Coronary artery (tissue), 2 donors: ENCODE measurements at places on chromosomes 5 and 9.

- DNase-seq, result no peak
Observed at GRCh38 chr5:4418084-4418483, 722.0 kb upstream of the ADAMTS16 start.

DNA sequence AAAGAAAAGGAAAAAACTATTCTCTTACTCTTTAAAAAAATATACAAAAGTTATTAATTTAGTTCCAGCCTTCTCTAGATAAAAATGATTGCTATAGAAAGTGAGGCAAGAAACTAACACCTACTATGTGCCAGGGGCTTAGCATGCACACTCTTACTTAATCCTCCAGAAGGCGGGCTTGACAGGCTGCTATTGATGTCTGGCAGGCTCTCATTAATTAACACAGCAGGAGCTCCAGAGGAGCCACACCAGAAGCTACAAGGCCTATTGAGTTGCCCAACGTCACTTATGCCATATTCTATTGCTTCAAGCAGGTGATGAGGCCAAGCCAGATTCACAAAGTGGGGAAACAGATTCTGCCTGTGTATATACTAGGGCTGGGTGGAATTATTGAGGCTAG, 54.6 kb upstream of the CLINT1 start:
- DNase-seq, result no peak

DNA sequence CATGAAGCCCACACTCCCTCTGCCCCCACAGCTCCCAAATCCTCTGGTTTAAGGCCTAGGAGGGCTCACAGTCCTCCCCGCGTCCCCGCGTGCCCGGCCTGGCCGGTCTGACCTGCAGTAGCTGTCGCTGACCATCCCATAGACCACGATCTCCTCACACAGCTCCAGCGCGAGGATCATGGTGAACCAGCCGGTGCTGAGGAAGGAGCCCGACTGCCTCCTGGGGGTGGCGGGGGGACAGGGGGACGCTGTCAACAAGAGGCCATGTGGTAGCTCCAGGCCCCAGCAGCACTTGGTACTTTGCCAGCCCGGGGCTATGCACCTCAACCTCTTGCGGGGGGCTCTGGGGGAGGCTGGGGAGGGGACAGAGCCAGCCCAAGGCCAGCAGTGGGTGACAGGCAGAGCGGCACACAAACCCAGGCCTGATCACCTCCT, 7.0 kb downstream of the ST6GALNAC4 start:
- DNase-seq, result no peak

DNA sequence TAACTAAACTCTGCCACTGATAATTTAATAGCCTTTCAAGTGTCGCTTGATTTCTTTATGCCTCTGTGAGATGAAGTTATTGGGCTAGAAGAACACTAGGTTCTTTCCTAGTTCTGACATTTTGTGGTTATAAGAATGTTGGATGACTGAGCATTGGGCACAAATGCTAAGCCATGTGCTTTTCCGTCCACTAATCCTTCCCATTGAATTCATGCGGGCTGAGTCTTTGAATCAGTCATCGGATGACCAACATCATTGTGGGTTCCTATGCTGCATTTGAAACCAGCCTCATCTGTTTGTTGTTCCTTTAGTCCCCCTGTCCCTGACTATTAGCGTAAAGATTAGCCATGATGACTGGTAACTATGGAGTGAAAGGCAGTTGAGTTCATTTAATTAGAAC, 58.5 kb downstream of the ALDH1A1 start:
- DNase-seq, result no peak

DNA sequence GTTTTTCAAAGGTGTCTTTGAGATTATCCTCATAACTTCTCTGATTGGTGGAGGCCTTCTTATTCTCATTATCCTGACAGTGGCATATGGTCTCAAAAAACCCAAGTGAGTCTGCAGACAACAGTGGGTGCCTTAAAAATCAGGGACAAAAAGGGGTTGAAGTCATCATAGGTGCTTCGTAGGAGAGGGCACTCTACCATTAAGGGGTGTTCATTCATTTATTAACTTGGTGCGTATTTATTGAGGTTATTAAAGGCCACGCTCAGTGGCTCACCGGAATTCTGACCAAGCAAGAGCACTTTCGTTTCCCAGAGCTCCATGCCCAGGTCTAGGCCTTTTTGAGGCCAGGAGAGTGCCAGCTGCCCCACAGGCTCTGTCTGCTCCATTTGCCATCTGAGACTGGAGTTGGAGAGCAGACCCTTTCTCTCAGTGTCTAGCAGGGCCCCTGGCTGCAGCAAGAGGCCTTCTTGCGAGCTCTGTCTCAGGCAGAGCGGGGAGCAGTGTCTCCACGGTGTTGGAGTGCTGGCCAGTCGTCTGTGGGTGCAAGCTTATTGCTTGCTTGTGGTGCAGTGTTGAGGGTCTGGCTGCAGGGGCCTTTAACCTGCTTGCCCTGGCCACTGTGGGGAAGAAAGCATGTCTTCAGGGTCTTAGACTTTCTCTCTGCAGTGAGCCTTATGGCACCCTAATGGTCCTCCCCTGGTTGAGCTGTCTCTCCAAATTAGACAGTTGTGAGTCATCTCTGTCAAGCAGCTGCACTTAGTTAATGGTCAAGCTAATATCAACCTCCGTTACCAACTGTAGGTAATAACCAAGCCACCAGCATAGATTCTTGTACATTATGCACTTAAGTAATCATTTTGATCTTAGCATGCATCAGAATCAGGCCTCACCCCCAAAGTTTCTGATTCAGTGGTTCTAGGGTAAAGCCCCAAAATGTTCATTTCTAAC, 62.6 kb downstream of the IL31RA start:
- DNase-seq, result peak; percentile 26

DNA sequence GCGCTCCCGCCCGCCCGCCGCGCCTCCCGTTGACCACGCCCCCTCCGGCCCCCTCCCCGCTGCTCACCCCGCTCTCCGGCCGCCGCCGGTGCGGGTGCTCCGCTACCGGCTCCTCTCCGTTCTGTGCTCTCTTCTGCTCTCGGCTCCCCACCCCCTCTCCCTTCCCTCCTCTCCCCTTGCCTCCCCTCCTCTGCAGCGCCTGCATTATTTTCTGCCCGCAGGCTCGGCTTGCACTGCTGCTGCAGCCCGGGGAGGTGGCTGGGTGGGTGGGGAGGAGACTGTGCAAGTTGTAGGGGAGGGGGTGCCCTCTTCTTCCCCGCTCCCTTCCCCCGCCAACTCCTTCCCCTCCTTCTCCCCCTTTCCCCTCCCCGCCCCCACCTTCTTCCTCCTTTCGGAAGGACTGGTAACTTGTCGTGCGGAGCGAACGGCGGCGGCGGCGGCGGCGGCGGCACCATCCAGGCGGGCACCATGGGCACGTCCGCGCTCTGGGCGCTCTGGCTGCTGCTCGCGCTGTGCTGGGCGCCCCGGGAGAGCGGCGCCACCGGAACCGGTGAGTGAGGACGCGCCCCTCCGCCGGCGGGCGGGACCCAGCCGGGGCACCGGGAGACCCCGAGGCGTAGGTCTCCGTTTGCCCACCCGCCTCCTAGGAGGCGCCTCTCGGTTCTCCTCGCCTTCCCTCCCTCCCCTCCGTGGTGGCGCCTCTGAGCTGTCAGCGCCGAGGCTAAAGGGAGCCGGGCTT, at the start of gene VLDLR:
Gene VLDLR (plus strand): TSS at position 66 of the 739 bp plus-strand sequence. CDS start 403 bp downstream, at position 469.
- peak; percentile 74 for DNase-seq

DNA sequence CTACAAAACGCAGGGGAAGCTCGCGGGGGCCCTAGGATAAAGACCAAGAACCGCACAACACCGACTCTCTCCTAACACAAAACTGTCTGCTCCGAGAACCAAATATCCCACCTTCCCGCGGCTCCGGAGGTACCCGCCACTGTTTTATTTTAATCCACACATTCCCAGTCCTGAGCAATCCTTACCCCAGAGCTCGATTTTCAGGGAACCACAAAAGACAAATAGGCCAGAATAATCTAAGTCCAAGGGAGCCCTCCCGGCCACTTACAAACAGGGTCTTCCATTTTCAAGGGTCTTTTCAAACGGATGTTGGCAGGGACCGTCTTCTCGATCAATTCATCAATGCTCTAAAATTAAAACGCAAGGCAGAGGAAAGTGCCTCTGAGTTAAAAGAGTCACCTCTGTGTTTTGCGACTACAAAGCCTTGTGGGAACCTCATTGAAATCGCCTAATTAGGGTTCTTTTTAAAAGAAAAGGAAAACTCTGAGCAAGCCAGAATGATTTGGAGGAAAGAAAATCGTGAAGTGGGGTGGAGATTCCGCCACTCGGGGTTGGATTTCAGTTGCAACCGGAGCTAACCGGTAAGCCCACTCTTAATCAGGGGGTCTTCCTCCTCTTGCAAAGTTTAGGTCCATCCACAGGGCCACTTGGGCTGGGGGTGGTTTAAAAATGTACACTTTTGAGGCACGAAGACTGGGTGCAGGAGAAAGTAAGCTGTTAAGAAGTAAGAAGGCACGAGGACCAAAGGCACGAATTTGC, 1.0 kb downstream of the GLDC start:
- DNase-seq, result no peak

DNA sequence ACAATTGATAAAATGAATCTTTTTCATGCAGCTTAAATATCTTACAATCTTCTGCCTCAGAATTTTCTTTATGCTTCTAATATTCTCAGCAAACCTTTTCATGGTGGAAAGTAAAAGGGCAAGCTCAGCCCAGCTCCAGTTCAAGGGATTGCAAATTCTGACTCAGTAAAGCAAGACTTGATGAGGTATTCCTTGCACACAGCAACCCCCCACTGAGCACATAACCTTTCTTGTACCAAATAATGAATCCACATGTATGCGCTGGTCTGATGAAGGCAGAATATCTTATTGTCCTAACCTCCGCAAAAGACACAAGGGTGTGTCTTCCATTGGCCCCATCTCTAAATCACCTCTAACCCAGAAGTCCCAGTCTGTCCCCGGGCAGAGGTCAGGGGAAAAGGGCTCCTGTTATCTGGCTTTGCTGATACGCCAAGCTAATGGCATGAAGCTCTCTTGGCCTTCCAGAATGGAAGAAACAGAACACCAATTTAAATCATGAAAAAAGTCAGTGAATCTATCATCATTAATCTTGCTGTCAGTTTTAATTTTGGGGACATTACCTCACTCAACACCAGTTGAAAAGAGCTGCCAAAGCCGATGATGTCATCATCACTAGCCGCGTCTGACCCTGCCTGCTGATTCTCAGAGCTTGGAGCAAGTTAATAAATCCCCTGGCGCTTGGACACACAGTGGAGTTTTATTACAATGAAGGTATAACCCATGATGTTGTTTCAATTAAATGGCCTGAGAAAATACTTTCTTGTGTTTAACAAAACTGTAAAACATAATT, 592.5 kb upstream of the CLINT1 start:
- no peak for DNase-seq

DNA sequence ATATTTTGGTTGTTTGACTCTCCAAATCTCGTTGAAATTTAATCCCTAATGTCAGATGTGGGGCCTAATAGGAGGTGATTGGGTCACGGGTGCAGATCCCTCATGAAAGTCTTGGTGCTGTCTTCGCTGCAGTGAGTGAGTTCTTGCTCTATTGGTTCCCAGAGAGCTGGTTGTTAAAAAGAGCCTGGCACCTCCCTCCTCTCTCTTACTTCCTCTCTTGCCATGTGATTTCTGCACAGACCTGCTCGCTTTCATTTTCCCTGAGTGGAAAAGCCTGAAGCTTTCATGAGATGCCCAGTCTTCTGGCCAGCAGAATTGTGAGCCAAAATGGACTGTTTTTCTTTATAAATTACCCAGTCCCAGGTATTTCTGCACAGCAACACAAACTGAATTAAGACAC, 221.6 kb downstream of the MAT2B start:
- DNase-seq, result no peak

DNA sequence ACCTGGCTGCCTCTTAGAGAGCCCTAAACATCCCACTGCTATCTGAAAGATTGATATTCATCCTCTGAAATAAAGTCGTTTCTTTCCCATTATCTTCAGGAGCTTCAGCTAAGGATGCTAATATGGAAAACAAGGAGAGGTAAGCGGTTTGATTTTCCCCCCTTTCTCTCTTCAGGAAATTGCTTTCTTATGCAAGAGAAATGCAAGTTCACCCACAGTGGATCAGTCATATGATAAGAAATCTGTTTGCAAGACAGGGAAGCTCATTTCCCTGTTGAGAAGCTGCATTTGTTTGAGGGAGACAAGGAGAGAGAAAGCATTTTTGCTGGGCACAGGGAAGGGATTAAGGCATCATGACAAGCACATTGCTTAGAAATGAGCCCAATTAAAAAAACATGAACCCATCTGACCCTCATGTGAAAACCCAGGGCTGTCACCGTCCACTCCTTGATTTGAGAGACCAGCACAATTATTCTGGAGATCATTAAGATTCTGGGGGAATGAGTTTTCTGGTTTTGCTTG, 53.7 kb upstream of the BOD1 start:
- no peak for DNase-seq

GRCh38 chr5:131218392-131218791, 45.5 kb upstream of the CDC42SE2 start:
- no peak for DNase-seq

DNA sequence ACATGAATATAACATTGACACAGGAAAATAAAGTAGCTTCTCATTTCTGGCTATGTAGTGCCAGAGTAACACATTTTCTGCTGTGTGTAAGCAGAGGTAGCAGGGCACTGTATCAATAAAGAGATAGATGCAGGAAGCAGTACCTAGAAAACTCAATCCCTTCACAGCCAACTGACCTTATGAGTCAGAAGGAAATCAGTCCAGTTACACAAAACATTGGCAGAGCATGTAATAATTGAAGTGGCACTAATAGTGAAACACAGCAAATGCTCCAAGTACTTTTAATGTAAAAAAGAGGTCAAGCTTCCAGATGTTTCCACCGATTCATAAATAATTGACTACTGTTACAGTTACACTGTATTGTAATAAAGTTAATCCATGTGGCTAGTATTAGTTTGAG, 706.6 kb downstream of the EFNA5 start:
- DNase-seq, result no peak

GRCh38 chr9:110443146-110443865, 105.6 kb upstream of the TXNDC8 start:
- DNase-seq, result no peak

- DNase-seq, result no peak
Observed at GRCh38 chr5:139470821-139471300, at the start of gene SMIM33. Gene SMIM33 (plus strand): TSS chr5:139471004. CDS start chr5:139471122, 118 bp downstream.

DNA sequence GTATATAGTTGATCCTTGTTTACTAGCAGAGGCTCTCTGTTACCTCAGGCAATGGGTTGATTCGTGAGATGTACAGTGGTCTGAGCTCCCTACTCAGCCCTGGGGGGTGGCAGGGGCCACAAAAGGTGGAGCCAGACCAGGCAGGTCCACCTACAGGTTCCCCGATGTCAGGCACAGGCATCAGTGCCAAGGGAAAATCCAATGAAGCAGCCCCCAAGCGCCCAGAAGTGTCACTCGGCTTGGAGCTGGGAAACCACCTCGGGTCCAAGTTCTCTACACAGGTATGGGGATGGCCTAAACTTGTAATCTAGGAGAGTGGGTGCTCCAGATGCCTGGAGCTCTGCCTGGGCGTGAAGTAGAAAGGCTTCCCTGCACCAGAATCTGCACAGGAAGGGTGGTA, 188.8 kb downstream of the KIAA0825 start:
- DNase-seq, result no peak

- DNase-seq, result no peak
Observed at GRCh38 chr9:14529629-14530028, 163.6 kb downstream of the ZDHHC21 start.

DNA sequence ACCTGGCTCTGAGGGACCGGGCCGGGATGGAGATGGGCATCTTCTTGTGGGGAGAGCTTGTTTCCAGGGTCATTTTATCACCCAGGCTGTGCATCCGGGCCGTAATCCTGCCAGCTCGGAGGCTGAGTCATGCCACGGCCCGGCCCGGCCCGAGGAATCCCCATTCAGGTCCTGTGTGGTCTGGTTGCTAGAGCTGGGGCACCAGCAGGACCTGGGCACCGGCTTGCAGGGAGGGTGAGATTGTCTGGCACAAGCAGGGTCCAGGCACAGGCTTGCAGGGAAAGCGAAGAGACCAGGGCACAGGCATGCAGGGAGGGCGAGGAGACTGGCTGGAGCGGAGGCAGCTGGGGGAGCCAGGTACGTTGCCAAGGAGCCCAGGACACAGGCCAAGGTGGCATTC, 106.8 kb downstream of the RXRA start:
- no peak for DNase-seq
